ENCODE measurements at places on chromosomes 4 and X.

DNA sequence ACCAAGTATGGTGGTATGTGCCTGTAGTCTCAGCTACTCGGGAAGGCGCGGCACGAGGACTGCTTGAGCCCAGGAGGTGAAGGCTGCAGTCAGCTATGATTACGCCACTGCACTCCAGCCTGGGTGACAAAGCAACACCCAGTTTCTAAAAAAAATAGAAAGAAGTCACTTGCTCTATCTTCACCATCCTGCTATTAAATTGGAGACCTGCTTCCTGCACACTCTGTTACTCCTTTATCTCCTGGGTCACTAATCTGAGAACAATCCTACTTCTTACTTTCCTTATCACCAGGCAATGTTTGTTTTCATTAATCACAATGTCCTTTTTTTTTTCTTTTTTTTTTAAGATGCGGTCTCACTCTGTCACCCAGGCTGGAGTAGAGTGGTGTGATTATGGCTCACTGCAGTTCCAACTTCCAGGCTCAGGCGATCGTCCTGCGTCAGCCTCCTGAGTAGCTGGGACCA lies 16.2 kb downstream of the PRKX start:
- DNase-seq = no peak

- no peak for DNase-seq
Observed at GRCh38 chr4:44071959-44072955, 376.4 kb downstream of the KCTD8 start.

DNA sequence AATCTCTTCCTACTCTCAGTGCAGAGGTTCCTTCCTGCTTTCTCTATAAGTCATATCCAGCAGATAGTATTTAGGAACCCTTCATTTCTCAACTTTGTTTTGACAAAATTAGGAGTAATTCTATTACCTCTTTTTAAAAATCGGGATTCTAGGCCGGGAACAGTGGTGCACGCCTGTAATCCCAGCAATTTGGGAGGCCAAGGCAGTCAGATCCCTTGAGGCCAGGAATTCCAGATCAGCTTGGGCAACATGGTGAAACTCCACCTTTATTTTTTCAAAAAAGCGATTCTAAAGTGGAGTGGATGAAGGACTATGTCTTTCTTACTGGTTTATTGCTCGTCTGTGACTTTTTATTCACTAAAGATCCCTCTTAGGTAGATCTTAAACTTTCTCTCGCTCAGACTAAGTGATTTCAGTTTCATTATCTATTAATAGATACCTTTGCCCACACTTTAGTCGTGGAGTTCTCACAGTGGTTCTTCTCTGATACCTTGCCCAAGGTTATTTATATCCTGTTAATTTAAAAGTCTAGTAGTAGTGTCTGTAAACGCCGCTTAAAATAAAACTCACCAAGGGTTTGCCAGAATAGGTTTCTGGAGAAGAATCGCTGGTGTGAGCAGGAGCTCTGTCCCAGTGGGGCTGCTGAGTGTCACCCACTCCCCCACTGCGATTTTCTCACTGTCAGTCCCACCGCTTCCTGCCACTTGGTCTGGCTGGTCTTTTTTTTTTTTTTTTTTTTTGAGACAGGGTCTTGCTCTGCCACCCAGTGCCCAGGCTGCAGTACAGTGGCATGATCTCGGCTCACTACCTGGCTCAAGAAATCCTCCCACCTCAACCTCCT lies 27.0 kb upstream of the TMEM131L start:
- DNase-seq = no peak

GRCh38 chr4:69617083-69617694 lies 22.3 kb downstream of the UGT2A2 start:
- DNase-seq = no peak

DNA sequence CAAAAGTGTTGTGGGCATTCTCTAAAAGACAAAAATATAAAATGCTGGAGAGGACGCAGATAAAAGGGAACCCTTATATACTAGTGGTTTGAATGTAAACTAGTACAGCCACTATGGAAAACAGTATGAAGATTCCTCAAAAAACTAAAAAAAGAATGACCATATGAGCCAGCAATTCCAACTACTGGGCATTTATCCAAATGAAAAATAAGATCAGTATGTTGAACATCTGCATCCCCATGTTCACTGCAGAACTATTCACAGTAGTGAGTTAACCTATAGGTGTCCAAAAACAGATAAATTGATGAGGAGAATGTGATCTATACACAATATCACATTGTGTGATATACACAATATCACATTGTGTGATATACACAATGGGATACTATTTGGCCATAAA lies 1615.3 kb downstream of the PCDH18 start:
- no peak for DNase-seq

DNA sequence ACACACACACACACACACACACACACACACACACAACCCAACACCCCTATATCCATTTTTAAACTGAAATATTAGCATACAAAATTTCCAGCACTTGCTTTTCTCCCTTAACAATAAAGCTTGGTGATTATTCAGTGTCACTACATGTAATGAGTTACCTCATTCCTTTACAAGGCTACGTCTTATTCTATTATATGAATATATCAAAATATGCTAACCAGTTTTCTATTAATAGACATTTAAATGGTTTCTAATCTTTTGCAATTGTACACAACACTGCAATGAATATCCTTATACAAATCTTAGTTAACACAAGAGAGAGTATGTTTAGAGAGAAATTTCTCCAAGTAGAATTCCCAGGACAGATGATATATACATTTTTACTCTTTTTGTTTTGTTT lies 14.2 kb downstream of the ZNF81 start:
- no peak for DNase-seq

GRCh38 chr4:75497133-75497532 lies 17.1 kb downstream of the RCHY1 start:
- DNase-seq = no peak

DNA sequence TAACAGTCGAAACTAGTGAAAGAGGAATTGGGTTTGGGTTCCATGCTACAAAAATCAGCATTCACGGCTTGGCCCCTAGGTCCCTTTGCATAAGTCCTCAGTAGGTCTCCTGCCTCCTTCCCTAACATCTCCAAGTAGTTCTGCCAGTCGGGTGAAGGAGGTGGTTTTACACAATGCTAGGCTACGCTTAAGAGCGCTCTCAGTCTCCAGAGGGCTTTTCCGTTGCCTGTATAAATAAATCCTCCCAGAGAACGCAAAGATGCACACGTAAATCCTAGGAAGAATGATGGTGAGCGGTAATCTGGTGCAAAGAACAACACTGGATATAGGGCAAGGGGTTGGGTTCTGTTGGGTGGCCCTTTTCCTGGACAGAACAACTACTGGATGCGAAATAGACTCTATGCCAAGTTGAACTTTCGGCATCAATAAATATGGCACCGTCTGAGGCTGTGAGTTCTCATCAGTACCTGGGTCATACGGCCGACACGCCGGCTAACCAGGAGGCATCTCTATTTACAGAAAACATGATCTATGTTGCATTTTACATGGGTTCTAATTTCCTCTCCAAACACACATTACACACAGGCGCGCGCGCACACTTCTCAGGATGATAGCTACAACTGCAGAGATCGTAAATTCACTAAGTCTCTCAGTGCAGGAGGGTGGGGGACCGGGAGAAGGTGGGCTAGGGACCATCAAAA lies 1.3 kb downstream of the CAMK2D start:
- no peak for DNase-seq

DNA sequence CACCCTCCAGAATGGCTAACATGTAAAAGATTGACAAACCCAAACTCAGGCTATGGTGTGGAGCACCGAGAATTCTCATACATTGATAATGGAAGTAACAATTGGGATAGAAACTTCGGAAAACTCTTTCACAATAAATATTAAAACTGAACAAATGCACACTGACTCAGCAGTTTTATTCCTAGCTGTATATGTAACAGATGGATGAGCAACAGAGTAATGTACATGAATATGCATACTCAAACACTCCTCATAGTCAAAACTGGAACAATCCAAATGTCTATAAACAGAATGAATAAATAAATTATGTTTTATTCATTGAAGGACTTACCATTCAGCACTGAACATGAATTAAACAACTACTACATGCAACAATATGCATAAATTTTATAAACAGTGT lies 37.1 kb upstream of the PDE5A start:
- no peak for DNase-seq

GRCh38 chr4:122099896-122100295 lies 52.2 kb upstream of the BLTP1 start:
- no peak for DNase-seq

DNA sequence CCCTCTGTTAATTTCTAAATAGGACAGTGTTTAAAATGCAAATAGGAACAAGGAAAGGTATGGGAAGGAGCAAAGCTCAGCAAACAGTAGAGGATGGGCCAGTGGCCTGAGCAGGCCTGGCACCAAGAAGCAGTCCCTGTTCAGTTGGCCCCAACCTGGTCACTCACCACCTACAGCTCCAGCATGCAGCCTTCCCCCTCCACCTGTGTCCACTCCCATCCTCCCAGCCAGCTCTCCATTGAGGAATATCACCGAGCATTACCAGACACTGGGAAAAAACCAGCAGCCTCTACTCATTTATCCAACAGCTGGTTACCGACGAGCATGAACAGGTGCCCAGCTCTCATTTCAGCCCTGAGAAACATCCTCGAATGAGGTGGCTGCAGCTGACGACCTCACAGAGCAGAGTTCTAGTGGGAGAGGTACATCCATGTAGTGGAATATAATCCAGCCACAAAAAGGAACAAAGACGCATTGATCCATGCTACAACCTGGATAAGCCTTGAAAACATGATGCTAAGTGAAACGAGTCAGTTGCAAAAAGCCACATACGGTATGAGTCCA lies 25.6 kb downstream of the CD99L2 start:
- DNase-seq = no peak

- DNase-seq = no peak
Observed at GRCh38 chr4:147732518-147733235, 789 bp downstream of the ARHGAP10 start.

DNA sequence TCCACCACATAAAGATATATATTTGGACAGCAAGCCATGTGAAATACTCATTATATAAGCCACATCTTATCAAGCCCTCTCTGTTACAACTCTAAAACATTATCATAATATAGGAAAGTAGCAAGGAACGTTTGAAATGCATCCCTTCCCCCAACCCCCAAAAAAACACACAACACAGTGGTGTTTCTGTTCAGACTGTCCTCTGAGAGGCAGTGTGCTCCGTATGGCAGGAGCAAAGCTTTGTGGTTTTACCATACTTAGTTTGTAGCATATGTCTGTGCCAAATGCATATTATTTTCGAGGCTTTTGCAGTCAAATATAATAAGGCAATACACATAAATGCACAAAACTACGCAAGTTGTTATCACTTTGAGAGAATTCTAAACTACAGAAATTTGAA lies 194.2 kb downstream of the RAPGEF2 start:
- no peak for DNase-seq

DNA sequence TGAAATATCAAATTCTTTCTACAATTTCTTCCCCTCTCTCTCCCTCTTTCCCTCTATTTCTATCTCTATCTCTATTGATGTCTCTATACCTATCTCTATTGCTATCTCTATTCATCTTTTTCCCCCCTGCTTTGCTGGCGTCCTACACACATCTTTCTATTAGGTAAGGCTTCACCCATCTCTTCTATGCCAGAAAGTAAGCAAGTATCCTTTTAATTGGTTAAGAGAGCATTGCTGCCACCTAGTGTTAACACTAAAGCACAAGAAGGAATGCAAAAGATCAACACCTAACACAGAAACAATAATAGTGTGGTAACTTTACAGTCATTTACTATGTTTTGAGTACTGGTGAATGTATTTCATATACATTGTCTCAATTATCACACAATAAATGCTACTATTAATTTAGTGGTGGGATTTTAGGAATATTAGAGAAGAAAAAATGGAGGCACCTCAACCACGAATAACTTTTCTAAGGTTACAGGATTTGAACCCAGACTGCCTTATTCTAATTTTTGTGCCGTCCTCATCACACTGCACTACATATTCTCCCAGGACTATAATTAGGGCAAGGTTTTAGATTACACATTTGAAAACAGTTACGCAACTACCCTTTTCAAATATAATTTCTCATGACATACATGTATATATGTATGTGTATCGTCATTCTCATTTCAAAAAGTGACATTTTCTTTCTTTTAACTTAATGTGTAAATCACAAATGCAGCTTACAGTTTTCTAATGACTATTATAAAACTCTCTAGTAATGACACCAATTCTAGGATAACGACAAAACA lies 3.7 kb upstream of the C4orf36 start:
- DNase-seq = no peak

DNA sequence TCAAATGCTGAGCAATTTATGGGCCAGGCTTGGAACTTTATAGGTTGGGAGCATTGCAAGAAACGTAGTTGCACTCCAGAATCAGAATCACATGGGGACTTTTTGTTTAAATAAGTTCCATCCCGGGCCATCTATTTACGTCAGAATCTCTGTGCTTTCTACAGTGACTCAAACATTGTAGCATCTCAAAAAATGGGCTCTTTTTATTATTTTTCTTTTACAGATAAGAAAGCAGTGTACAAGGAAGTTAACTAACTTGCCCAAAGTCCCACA lies 10.2 kb downstream of the CC2D2A start:
- no peak for DNase-seq

DNA sequence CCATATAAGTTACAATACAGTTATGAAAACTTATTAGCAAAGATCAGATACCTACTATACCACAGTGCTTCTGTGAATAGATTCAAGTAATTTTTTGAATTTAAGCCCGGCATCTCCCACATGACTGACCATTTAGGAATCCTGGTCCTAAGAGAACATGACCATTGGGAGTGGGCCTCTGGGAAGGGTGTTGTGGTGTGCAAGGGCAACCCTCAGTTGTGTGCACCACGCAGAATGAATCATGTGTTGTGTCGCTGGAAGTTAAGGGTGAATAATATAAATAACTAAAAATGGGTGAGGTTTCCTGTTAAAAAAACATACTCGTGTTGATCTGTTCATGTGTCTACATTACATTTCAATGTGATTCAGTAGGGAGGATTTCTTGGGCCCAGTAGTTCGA lies 15.5 kb downstream of the CPE start:
- no peak for DNase-seq

- DNase-seq = no peak
Observed at GRCh38 chr4:170420255-170420693, 330.5 kb upstream of the AADAT start.

DNA sequence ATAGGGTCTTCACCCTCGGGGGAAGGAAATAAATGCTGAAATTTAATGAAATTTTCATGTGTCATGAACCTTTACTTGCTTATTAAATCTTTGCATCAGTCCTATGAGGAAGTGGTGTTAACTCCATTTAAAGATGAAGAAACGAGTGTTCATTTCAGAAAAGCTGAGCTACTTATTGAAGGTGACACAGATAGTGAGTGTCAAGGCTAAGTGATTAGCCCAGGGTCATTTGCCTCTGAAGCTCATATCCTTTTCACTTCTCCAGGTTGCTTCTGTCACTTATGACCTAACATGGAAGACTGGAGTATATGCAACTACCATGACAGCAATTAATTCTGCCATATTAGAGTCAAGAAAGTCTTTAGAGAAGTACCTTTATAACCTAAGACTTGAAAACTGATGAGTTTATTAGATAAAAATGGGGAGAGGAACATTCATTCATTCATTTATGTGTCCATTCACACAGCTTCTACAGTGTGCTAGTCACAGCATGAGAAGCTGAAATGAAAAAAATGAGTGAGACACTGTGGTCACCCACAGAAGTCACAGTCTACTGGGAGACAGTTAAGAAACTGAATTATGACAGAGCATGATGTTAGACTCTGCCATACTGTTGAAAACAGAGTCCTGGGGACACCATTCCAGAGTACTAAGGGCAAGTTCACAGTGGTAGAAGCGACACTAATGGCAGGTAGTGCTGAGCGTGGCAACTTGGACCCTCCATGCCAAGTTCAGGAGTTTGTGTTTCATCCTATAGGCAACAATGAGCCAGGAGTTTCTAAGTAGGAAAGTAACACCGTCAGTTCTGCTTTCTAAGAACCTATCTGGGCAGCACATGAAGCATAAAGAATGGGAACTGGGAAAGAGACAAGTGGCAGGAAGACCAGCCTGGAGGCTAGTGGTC lies 21.3 kb downstream of the ALPK1 start:
- no peak for DNase-seq

All from activated T-helper 1 cell treated with anti-CD3 and anti-CD28 coated beads, Interleukin-2, amount 50 U/mL, for 16 hours (primary cell).